Ecto neural progenitor cell (in vitro differentiated cells): ENCODE measurements at places on chromosomes 4 and X.

- no peak for DNase-seq
These were observed 68.9 kb downstream of the ELOVL6 start for GRCh38 chr4:110129544-110129943.

DNA sequence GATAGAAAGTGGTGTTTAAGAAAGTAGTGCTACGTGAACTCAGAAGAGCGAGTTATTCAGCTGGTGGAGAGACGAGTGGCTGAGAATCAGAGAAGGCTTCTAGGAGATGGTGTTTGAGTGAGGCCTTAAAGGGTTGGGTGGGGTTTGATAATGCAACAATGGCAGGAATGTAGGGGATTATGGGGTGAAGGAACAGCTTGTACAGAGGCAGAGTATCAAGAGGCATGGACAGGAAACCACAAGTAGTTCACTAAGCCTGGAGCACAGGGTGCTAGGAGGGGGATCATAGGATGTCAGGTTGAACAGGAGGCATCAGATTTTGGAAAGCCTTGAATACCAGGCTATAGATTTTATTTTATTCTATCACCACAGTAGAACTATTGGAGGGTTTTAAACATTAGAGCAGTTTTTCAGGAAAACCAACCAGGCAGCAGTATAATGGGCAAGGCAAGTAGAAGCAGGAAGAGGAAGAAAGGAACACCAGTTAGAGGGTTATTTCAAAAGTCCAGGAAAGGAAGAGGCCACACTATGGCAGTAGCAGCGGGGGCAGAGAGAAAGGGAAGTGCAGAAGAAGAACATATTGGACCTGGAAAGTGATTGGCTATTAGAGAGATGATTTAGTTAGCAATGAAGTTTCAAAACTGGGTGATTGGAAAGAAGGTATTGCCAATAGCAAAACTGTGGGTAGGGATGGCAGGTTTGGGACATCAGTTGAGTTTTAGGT, 99.2 kb downstream of the DOCK11 start:
- no peak for DNase-seq

DNA sequence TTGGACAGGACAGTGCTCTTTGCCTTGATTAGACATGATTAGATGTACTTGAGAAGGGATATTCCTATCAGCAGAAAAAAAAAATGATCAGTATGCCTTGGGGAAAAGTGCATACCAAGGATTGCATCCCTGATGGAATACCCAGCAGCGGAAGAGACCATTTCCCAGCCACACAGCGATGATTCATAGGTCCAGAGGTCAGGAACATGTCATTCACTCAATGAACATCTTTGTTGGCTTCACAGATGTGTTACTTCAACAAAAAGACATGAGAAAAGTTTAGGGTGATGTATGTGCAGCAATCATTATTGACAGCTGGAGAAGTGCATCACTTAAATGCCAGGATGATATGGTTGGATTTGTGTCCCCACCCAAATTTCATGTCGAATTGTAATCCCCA, 293.5 kb downstream of the ZNF674 start:
- DNase-seq = no peak

DNA sequence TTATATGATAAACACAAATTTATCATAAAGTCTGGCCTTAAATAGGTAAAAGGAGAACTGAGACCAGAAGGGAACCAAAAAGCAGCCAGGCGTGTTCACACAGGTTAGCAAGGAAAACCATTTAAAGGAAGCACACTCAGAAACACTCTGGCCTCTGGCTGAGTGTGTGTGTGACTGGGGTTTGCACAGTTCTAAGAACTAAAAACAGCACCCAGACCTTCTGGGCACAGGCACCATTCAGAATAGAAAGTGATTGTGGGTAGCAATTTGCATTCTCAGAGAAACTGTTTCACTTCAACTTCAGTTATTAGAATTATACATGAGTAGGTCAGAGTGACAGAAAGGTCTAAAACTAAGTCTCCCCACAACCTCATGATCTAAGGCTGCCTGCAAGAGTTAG, 10.0 kb downstream of the GPR82 start:
- DNase-seq = no peak

GRCh38 chr4:64682946-64683345, 273.7 kb upstream of the TECRL start:
- DNase-seq = no peak

DNA sequence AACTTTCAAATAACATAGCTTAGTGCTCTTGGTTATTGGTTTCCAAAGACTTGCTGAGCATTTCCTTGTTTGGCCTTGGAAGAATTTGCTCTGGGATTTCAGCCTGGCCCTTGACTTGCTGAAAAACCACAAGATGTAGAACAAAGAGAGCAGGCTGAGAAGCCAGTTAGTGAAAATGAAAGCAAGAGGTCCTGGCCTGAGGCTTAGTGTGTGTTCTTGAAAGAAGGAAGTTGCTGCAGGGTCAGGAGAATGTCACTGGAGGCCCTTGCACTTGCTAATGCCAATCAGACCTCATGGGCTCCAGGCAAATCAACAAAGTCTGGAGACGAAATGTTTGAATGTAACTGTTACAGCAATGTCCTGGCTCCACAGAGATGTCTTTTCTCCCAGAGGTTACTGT, 79.4 kb downstream of the SYNPO2 start:
- no peak for DNase-seq

- no peak for DNase-seq
These were observed 1.1 kb upstream of the CD38 start for GRCh38 chr4:15776871-15777648.

- no peak for DNase-seq
These were observed 97.7 kb upstream of the RBPJ start for GRCh38 chr4:26223155-26223554.

DNA sequence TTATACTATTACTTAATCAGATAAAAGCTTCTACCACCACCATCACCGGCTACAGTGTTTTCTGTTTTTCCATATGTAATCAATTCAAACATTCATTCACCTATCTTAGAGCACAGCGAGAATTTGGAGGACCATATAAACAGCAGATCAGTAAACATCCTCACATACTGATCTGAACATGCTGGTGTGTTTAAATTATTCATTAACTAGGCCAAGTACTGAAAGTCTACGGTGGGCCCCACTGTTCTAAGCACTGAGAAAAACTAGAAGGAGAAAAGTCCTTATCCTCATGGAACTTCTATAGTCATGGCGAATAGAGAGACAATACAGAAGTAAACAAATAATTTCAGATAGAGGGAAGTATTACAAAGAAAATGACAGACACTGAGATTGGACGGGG, 176.6 kb downstream of the NR3C2 start:
- no peak for DNase-seq

GRCh38 chrX:98141466-98141865, 1257.8 kb downstream of the RPA4 start:
- DNase-seq = no peak

DNA sequence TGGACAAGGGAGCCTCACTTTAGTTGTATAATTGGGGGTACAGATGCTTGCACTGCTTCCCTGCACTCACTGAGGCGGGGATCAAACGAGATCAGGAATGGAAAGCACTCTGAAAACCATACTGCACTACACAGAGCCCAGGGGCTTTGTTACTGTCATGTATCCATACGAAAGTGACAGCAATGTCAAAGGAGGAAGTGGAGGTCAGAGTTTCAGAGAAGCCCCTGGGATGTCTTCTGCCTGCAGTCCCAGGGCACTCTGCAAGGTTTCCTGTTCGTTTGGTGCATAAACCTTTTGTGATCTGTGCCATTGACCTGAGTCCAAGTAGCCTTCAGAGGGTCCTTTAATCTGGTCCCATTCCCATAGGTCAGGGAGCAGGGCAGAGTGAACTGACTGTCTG, 31.2 kb downstream of the RNF175 start:
- DNase-seq = no peak

DNA sequence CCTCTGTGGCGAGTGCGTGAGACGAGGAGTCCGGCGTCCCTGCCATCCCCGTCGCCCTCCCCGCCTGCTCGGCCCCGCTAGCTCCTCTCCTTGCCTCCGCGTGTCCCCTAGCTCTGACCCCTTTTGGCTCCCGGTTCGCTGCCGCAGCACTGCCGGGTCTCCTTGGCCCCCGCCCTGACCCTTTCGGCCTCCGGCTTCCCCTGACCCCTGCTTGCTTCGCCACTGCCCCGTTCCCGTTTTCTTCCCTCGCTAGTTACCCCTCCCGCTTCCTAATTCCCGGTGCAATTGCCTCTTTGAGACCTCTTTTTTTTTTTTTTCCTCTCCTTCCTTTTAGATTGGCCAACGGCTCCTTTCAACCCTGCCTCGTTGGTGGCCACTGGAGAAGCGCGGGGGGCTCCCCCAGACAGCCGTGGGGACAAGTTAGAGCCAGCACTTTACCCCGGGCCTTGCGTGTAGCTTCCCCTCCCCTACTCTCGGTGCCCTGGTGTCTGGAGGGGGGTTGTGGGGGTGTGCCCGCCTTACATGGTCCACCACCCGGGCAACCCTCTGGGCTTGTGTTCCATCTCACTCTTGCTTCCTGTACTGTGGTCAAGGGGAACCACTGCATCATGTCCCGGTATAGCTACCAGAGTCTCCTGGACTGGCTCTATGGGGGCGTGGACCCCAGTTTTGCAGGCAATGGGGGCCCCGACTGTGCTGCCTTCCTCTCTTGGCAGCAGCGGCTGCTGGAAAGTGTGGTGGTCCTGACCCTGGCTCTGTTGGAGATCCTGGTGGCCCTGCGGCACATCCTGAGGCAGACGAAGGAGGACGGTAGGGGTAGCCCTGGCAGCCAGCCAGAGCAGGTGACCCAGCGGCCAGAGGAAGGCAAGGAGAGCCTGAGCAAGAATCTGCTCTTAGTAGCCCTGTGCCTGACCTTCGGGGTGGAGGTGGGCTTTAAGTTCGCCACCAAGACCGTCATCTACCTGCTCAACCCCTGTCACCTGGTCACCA, 548 bp downstream of the TMEM164 start:
- no peak for DNase-seq

- no peak for DNase-seq
These were observed 612.5 kb upstream of the TECRL start for GRCh38 chr4:65021737-65022136.

GRCh38 chrX:8960957-8961468, 72.9 kb downstream of the FAM9B start:
- no peak for DNase-seq

DNA sequence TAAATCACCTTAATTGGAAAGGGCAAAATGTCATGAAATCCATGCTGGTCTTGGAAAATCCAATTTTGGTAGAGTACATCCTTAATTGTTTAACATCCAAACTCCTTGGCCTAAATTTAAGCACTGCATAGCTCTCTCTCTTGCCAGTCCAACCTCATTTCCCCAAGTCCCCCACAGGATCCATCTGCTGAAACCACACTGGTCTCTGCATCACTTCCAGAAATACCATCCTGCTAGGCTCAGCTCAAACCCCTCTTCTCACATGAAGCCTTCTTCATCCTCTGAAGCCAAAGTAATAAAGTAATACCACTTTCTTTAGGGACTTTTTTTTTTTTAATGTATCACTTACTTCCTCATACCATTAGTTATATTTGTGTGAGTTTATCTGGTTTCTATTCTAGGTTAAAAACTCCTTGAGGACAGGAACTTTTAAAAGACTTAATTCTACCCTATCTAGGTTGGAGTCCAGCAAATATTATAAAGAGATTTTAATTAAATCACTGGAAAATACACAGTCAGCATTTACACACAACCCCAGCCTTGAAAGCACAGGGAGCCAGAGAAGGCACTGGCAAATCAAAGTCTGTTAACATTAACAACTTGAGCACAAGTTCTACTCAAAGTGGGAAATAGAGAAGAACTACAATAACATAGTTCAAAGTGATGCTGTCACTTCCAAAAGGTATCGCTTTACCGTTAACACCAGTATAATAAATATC, 16.7 kb upstream of the KLF3 start:
- no peak for DNase-seq

- DNase-seq = no peak
These were observed 56.1 kb downstream of the INTS12 start for GRCh38 chr4:105652286-105652888.

DNA sequence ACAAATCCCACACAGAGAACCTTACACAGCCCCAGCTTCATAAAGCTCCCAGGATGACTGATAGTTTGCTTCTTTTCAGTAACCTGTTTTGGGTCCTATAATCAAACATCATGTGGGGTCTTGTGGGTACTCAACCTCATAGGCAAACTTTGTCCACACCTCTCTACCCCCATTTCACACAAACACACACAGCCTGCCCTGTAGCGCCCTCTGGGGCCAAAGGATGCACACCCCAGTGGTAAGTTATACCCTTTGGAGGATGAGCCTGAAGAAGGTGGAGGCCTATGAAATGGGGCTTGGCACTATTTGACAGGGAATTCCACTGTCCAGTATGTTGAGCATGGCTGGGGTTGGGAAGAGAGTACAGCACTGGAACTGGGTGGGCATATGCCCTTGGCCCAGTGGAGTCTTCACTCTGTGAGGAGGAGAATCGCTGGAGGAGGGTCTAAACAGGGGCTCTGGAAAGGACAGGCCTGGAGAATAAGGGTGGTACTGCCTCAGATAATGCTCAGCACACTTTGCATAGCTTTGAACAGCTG, 30.5 kb upstream of the COL25A1 start:
- peak; percentile 51 for DNase-seq

GRCh38 chr4:157994863-157995262, 178.0 kb downstream of the GASK1B start:
- DNase-seq = no peak

DNA sequence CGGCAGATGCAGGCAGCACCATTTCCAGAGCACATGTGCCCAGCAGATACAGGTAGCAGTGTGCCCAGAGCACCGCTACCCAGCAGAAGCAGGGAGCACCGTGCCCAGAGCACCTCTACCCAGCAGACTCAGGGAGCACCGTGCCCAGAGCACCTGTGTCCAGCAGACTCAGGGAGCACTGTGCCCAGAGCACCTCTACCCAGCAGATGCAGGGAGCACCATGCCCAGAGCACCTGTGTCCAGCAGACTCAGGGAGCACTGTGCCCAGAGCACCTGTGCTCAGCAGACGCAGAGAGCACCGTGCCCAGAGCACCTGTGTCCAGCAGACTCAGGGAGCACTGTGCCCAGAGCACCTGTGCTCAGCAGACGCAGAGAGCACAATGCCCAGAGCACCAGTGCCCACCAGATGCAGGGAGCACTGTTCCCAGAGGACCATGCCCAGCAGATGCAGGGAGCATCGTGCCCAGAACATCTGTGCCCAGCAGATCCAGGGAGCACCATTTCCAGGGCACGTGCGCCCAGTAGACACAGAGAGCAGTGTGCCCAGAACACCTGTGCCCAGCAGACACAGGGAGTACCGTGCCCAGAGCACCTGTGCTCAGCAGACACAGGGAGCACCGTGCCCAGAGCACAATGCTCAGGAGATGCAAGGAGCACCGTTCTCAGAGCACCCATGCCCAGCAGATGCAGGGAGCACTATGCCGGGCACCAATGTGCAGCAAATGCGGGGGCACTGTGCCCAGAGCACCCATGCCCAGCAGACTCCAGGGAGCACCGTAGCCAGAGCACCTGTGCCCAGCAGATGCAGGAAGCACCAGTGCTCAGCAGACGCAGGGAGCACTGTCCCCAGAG, 236.4 kb downstream of the DHRSX start:
- no peak for DNase-seq
